ENCODE measurements at places on chromosomes 6 and 20. TPM values are rescaled to one million over a fixed set of nuclear protein-coding genes. Genes with fewer than 3 reads are reported as not detected.

- H3K27ac ChIP-seq = no peak overlapping the region
- no peak for DNase-seq
- H3K36me3 ChIP-seq = no peaks in the 10 kb centered on the region
- no peak overlapping the region for H3K4me3 ChIP-seq
- H3K4me1 ChIP-seq = no peaks in the 10 kb centered on the region
These were observed 3.5 kb upstream of the SLC22A2 start for GRCh38 chr6:160261991-160262680.

The CAGE1 gene
- total RNA-seq = not detected

- no peak for DNase-seq
- no peaks in the 10 kb centered on the region for H3K4me1 ChIP-seq
- no peak overlapping the region for H3K27ac ChIP-seq
- H3K27me3 ChIP-seq = no peaks in the 10 kb centered on the region
These were observed 102.5 kb upstream of the FAM8A1 start for GRCh38 chr6:17497535-17498095.

- no peaks in the 10 kb centered on the region for H3K36me3 ChIP-seq
- no peak overlapping the region for H3K27ac ChIP-seq
These were observed 7.4 kb upstream of the BPIFA3 start for GRCh38 chr20:33209789-33210188.

DNA sequence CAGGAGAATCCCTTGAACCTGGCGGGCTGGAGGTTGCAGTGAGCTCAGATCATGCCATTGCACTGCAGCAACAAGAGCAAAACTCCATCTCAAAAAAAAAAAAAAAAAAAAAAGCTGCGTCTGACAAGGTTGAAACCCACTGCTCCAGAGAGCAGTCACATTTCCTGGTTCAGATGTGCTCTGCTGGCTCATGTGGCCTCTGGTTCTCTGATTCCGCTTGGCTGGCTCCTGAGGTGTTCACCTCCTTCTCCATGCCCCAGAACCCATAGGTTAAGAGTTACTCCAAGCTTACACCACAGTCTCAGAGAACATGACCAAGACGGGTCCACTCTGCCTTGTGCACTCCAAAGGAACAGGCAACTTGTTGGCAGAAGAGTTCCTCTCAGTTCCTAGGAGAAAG is 8.8 kb upstream of the CNR1 start:
- H3K27me3 ChIP-seq = no peaks in the 10 kb centered on the region
- H3K36me3 ChIP-seq = no peaks in the 10 kb centered on the region
- DNase-seq = no peak
- no peak overlapping the region for H3K4me3 ChIP-seq

DNA sequence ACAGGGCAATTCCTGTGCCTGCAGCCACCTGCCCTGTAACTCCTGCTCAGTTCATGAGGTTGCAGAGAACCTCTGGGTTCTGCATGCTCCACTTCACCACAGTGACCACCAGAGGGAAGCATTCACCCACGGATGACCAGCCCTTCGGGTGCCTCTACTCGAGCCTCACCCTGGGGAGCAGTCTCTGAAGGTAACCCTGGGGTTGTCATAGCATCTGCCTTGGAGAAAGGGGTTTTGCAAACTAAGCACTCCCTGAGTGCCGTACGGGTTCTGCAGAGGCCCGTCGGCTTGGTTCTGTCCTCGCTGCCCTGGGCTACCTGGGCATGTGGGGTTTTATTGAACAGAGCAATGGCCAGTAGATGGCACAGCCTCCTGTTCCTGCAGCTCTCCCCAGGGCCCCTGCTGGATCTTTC is 10.2 kb upstream of the CST5 start:
- no peak overlapping the region for H3K27ac ChIP-seq
- no peaks in the 10 kb centered on the region for H3K36me3 ChIP-seq
- no peak overlapping the region for H3K4me3 ChIP-seq
- no peaks in the 10 kb centered on the region for H3K4me1 ChIP-seq
- DNase-seq = peak; percentile 52
- H3K27me3 ChIP-seq = no peaks in the 10 kb centered on the region

DNA sequence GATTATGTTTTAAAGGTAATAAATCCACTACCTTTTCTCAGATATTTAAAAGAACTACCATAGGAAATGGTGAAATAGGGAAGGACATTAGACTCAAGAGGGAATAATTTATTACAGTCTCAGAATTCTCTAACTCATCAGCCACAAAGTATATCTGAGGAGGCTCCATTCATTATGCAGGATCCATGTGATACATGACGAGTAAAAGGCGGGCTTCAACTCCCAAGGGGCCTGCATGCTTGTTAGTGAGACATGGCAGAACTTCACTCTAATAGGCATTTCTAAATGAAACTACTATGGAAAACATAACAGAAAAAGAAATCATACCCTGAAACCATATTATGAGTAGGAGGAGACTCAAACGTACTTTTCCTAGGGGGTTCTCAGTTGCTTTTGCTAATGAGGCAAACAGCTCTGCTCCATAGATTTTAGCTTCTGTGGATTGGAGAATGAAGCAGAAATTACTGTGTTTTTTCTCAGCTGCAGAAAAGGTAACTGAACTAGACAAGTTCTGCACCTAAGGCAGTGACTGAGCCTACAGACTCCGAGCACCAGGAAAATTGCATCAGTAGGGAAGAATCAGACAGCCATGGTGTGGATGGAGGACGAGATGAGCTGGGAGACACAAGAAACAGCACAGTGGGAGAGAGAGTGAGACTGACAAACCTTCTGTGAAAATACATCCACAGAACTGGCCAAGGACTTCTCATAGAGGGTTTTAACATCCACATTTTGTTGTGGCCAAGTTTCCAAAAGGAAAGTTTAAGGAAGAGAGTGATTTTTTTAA is 254.6 kb upstream of the PRDM1 start:
- no peaks in the 10 kb centered on the region for H3K36me3 ChIP-seq
- no peak for DNase-seq
- no peaks in the 10 kb centered on the region for H3K27me3 ChIP-seq

GRCh38 chr6:4896401-4896800 is 107.4 kb downstream of the RPP40 start:
- H3K36me3 ChIP-seq = no peaks in the 10 kb centered on the region
- H3K27me3 ChIP-seq = no peaks in the 10 kb centered on the region
- H3K27ac ChIP-seq = no peak overlapping the region
- no peaks in the 10 kb centered on the region for H3K4me1 ChIP-seq

The IMPG1 gene
- not detected for total RNA-seq

DNA sequence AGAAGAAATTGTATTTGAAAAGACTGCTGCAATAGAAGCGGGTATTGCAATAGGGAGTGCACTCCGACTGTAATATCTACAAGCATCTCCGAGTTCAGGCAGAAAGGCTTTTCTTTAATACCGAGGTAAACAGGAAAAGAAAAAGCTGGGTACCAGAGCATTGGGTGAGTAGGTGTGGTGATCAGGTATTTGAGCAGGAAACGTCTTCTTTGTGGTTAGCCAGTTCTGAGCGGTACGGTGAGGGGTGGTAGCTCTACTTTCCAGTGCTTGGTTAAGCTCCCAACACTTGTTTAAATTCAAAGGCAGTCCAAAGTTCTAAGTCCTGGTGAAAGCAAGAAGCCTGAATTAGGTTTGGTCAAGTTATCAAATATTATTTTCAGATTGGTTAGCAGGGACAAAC is 404.1 kb downstream of the LMBRD1 start:
- no peak for DNase-seq
- no peak overlapping the region for H3K4me3 ChIP-seq
- H3K27me3 ChIP-seq = no peaks in the 10 kb centered on the region
- no peak overlapping the region for H3K27ac ChIP-seq
- no peaks in the 10 kb centered on the region for H3K4me1 ChIP-seq

DNA sequence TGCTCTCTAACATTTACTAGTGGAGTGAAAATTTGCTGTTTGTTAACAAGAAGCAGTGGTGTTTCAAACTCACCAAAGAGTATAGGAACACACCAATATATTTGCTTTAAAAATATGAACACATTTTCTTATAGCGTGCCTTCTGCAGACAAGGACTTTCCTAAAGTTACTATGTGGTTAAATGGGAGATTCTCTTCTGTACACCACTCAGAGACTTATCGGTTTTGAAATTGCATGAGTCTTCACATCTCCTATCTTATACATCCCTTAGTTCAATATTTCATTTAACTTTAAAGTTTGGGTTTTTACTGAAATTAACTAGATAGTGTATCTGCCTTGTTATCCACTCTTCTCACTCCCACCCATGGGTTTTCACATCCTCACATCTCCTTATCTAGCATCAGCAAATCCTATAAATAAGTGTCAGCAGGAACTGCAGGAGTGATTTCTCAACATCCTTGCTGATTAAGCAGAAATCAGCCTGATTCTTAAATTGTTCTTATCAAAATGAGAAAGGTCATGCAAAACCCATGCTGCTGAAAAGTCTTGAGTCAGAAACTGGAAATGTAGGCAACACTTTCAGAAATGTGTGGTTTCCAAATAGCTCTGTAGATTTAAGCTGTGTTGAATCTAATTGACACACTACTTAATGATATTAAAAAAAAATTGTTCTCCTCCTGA is 1075.6 kb upstream of the GJE1 start:
- no peak overlapping the region for H3K27ac ChIP-seq
- H3K36me3 ChIP-seq = no peaks in the 10 kb centered on the region
- no peaks in the 10 kb centered on the region for H3K4me1 ChIP-seq
- no peaks in the 10 kb centered on the region for H3K27me3 ChIP-seq

GRCh38 chr6:87092435-87092834 is 2.5 kb downstream of the CGA start:
- H3K27me3 ChIP-seq = no peaks in the 10 kb centered on the region
- H3K4me3 ChIP-seq = no peak overlapping the region
- H3K4me1 ChIP-seq = no peaks in the 10 kb centered on the region
- no peaks in the 10 kb centered on the region for H3K36me3 ChIP-seq
- no peak overlapping the region for H3K27ac ChIP-seq
- DNase-seq = no peak

The VGLL2 gene
- total RNA-seq = not detected

The SF3B5 gene
- 155 TPM for total RNA-seq

The ARMC2 gene
- 2.1 TPM for total RNA-seq

DNA sequence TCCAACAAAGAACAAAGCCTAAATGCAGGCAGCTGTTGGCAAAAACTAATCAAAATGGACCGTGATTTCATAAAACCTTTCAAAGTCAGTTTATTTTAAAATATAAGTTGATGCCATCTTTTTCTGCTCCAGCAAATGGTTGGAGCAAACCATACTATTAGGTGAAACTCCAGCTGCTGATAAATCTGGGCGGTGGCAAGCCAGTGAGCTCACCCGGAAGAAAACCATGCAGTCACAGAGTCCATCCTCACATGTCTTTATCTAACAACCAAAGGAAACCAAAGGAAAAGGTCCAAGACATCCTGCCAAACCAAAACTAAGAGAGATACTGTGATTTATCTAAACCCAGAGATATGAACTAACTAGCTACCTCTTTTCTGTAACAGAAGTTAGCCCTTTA is 72.6 kb downstream of the HIVEP2 start:
- H3K4me3 ChIP-seq = no peak overlapping the region
- no peaks in the 10 kb centered on the region for H3K27me3 ChIP-seq
- H3K36me3 ChIP-seq = no peaks in the 10 kb centered on the region
- H3K4me1 ChIP-seq = peaks cover 15% of the 10 kb centered on the region
- DNase-seq = no peak

DNA sequence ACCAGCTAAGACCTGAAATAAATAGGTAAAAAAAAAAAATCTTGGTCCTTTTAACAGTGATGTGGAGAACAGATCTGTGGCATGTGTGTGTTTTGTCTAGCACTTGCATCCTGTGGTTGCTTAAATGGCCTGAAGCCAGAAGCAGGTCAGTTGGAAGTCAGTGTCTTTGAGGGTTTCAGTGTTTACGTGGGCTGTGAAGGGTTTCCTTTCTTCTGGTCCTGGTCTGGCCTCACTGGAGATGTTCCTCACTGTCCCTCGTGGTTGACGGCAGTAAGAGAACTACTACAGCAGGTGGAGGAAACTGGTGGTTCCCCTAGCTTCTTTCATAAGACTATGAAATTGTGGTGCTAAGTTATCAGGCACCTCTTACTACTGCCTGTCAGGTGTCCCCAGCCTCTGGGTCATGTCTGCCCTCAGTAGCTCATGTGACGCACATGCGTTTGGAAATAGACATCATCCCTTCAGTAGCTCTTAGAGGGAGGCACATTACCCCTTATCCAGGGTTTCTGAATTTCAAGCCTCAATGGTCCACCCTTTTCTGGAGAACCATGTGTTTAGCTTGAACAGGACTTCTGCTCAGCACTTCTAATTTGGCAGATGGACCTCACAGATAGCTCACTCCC is 59.4 kb upstream of the SCP2D1 start:
- DNase-seq = no peak
- H3K4me1 ChIP-seq = peaks cover 16% of the 10 kb centered on the region
- H3K27ac ChIP-seq = no peak overlapping the region
- no peak overlapping the region for H3K4me3 ChIP-seq
- no peaks in the 10 kb centered on the region for H3K27me3 ChIP-seq
- H3K36me3 ChIP-seq = no peaks in the 10 kb centered on the region

GRCh38 chr6:30895343-30895742 is 11.0 kb downstream of the DDR1 start:
- peaks cover 75% of the 10 kb centered on the region for H3K36me3 ChIP-seq
- H3K27me3 ChIP-seq = no peaks in the 10 kb centered on the region
- no peaks in the 10 kb centered on the region for H3K4me1 ChIP-seq
- no peak overlapping the region for H3K4me3 ChIP-seq
- H3K27ac ChIP-seq = no peak overlapping the region
- no peak for DNase-seq

GRCh38 chr6:43759907-43760206 is 10.2 kb upstream of the VEGFA start:
- no peaks in the 10 kb centered on the region for H3K36me3 ChIP-seq
- no peak overlapping the region for H3K4me3 ChIP-seq
- no peak overlapping the region for H3K27ac ChIP-seq
- no peak for DNase-seq
- H3K27me3 ChIP-seq = no peaks in the 10 kb centered on the region

DNA sequence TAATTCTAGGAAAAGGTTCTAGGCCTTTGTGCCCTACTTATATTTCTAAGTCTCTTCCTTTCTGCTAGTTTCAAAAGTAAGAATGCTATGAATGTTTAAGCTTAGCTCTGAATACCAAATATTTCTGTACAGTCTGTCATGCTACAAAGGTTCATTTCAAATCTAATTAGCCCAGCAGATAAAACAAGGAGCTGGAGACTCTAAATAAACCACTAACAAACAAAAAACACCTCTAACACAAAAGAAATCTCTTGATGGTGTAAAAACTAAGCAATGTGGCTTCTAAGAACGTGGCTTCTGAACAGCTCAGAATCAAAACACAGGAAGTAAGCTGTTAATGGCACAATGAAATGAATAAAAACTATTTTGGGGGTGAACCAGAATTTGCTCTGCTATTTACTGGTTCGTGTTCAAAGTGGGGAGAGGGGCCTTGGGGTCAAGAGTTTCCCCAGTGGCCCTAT is 198.3 kb downstream of the BCAS1 start:
- H3K4me1 ChIP-seq = no peaks in the 10 kb centered on the region
- H3K27ac ChIP-seq = no peak overlapping the region
- no peaks in the 10 kb centered on the region for H3K36me3 ChIP-seq
- DNase-seq = no peak
- no peaks in the 10 kb centered on the region for H3K27me3 ChIP-seq

DNA sequence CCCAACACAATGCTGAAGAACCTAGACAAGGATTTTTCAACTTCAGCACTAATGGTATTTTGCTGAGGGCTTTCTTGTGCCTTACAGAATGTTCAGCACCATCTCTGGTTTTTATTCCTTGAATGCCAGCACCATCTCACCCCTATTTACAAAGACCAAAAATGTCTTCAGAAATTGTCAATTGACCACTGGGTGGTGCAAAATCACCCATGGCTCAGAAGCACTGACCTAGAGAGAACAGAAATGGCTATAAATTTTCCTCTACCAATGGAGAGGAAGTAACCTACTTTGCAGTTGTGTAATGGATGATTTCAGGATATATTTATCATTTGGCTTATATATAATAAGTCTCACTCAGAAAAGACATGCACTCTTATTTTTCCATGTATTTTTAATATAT is 431.0 kb upstream of the IRAK1BP1 start:
- no peak overlapping the region for H3K27ac ChIP-seq
- H3K4me3 ChIP-seq = no peak overlapping the region
- no peak for DNase-seq
- no peaks in the 10 kb centered on the region for H3K27me3 ChIP-seq
- no peaks in the 10 kb centered on the region for H3K36me3 ChIP-seq
- H3K4me1 ChIP-seq = no peaks in the 10 kb centered on the region

The CPXM1 gene
- 8.5 TPM for total RNA-seq
